ENCODE measurements at places on chromosomes 4 and X. TPM values are rescaled to one million over a fixed set of nuclear protein-coding genes. Genes with fewer than 3 reads are reported as not detected.

Gene DCAF12L2
- not detected for polyA plus RNA-seq

Gene HELT
- polyA plus RNA-seq: not detected

Gene BEND4
- 8.3 TPM for polyA plus RNA-seq

Gene NLGN3
- not detected for polyA plus RNA-seq

Gene FRAS1
- not detected for polyA plus RNA-seq

Gene POF1B
- not detected for polyA plus RNA-seq

Gene FRMD7
- not detected for polyA plus RNA-seq

Gene ADH1A
- not detected for polyA plus RNA-seq

Gene HSFX2
- not detected for polyA plus RNA-seq

Gene BEND2
- polyA plus RNA-seq: not detected

Gene FHL1
- 24.0 TPM for polyA plus RNA-seq

Gene SPOCK3
- polyA plus RNA-seq: not detected

Gene ASB12
- 0.27 TPM for polyA plus RNA-seq

All from naive B cell (primary cell).